M059J (cell line): ENCODE measurements at places on chromosomes 4 and X. TPM values are rescaled to one million over a fixed set of nuclear protein-coding genes. Genes with fewer than 3 reads are reported as not detected.
A peak's percentile ranks its signal among the peaks of the same experiment; 100 is the strongest.

DNA sequence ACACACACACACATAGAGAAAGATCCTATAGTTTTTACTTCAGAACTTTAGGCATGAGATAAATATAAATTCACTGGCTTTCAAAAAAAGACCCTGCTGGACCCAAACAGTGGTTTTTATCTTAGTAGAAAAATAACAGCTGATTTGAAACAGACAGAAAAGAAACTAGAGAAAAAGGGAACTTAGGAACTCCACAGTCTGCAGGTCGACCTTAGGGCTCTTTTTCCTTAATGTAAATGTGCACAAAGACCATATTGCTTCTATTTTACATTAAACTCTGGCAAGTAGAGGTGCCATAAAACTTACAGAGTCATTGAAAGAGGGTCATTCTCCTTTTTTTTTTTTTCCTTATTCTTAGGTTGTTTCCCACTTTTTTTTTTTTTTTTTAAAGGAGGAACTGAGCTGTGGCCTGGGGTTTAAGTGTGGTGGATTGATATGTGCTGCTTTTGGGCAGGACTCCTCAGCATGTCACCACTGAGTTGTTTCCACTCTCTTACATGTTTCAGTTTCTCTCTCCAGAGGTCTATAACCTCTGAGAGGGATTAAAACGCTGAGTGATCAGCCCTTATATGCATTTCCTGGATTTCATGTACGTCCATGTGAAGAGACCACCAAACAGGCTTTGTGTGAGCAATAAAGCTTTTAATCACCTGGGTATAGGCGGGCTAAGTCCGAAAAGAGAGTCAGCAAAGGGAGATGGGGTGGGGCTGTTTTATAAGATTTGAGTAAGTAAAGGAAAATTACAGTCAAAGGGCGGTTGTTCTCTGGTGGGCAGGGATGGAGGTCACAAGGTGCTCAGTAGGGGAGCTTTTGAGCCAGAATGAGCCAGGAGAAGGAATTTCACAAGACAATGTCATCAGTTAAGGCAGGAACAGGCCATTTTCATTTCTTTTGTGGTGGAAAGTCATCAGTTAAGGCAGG, 70.8 kb upstream of the PACRGL start:
- DNase-seq: peak; percentile 2

DNA sequence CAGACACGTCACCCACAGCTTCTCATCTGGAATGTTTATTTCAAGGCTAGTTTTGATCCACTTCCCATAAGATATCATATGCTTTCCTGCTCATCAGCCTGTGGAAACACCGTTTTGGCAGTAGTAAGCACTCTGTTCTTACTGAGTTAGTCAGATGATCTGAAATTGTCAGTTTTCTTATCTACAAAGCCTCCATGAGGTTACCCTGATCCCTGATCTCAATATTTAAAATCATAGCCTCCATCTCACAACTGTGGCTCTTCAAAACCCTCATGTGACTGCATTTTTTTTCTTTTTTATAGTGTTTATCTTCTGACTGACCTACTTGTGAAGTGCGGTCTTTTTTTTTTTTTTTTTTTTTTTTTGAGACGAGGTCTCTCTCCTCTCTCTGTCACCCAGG, 22.7 kb downstream of the BST1 start:
- no peak for DNase-seq

- no peak for DNase-seq
Measured at GRCh38 chr4:146638333-146638785, 334 bp upstream of the POU4F2 start.

- no peak for DNase-seq
Measured at GRCh38 chr4:143356493-143356892, 19.8 kb downstream of the GAB1 start.

Gene DDX53
- 0.81 and 1.6 TPM in 2 replicates for total RNA-seq
